ENCODE measurements at places on chromosomes 12 and 14.

GRCh38 chr14:101005447-101005846 lies 101.9 kb upstream of the RTL1 start:
- DNase-seq: no peak

- no peak for DNase-seq
These were observed 53.5 kb downstream of the NOC4L start for GRCh38 chr12:132197581-132198354.

GRCh38 chr12:128790221-128790620 lies 33.5 kb downstream of the SLC15A4 start:
- DNase-seq: no peak

- no peak for DNase-seq
These were observed 14.6 kb upstream of the ARID4A start for GRCh38 chr14:58283730-58284129.

- DNase-seq: no peak
These were observed 119.9 kb upstream of the NCOR2 start for GRCh38 chr12:124687174-124687902.
